Thyroid gland (tissue), 4 donors: ENCODE measurements at places on chromosomes 7 and 10. TPM values are rescaled to one million over a fixed set of nuclear protein-coding genes. Genes with fewer than 3 reads are reported as not detected.

Gene DGKB
- 2.1 TPM for total RNA-seq

Gene ADIRF
- total RNA-seq = 66.6 TPM

Gene CHAT
- not detected for total RNA-seq

Gene ENTPD1
- 7.2 TPM for total RNA-seq

Gene TBXAS1
- total RNA-seq = 13.2 TPM

Gene TFR2
- not detected for total RNA-seq

Gene GSDME
- total RNA-seq = 30.2 TPM

Gene GIMAP4
- 58.0 TPM for total RNA-seq

Gene PHKG1
- 2.1 TPM for total RNA-seq

Gene PROSER2
- total RNA-seq = 19.8 TPM

Gene AVPI1
- 17.8 TPM for total RNA-seq

Gene C7orf33
- total RNA-seq = not detected

Gene GIMAP6
- total RNA-seq = 67.3 TPM

Gene CYP2C19
- total RNA-seq = not detected

Gene ODAD2
- 0.50 TPM for total RNA-seq

Gene TFPI2
- 0.56 TPM for total RNA-seq

Gene RHOBTB1
- total RNA-seq = 10.5 TPM

Gene WIPF3
- total RNA-seq = 1.2 TPM

Gene BTBD16
- total RNA-seq = not detected

Gene FAM131B
- not detected for total RNA-seq

Gene OR2A42
- 3.7 TPM for total RNA-seq

Gene DNAJC2
- total RNA-seq = 19.9 TPM

Gene WNT8B
- not detected for total RNA-seq

Gene TDRD1
- total RNA-seq = 0.22 TPM

Gene FAM237B
- total RNA-seq = not detected

Gene UNC5B
- 3.9 TPM for total RNA-seq

Gene OLAH
- 4.8 TPM for total RNA-seq
